Central memory CD4-positive, alpha-beta T cell (primary cell): ENCODE measurements at places on chromosomes 5 and 9.

DNA sequence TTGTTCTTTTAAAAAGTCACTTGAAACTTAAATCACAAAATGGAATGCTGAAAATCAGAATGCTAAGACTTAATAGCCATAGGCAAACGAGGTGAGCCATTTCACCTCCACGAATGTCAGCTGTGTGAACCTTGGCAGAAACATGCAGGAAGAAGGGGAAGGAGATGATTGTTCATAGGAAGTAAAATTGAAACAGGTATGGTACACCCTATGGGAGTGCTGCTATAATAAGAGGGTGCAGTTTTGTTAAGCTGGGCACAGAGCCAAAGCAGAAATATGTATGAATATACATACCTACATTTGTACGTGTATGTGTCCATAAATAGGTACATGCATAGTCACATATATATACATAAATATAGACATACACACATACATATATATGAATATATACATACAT lies 51.0 kb upstream of the SPINK5 start:
- no peak for DNase-seq

DNA sequence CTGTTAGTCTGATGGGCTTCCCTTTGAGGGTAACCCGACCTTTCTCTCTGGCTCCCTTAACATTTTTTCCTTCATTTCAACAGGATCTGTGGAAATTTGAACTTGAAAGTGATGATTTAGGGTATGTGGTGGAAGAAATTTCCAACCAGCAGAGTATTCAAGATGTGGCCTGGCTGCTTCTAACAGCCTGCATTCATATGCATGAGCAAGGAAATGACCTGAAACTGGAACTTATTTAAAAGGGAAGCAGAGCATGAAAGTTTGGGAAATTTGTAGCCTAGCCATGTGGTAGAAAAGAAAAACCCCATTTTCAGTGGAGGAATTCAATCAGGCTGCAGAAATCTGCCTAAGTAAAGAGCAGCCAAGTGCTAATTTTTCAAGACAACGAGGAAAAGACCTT lies 41.7 kb downstream of the UNC13B start:
- DNase-seq, result no peak

GRCh38 chr9:69658987-69659675 lies 13.0 kb downstream of the APBA1 start:
- DNase-seq, result no peak

GRCh38 chr9:134554373-134555093 lies 87.1 kb upstream of the COL5A1 start:
- DNase-seq, result no peak

GRCh38 chr5:72210888-72211678 lies 103.8 kb downstream of the MAP1B start:
- no peak for DNase-seq

- no peak for DNase-seq
These were observed 176.1 kb upstream of the HMHB1 start for GRCh38 chr5:143635888-143636287.

- no peak for DNase-seq
These were observed 72.5 kb downstream of the MRPS30 start for GRCh38 chr5:44881266-44881665.

- no peak for DNase-seq
These were observed 170.5 kb downstream of the NDUFS4 start for GRCh38 chr5:53730943-53731342.

- DNase-seq, result no peak
These were observed 261.9 kb upstream of the NR4A3 start for GRCh38 chr9:99559776-99560175.

GRCh38 chr9:21252721-21253547 lies 13.1 kb upstream of the IFNA14 start:
- DNase-seq, result peak; percentile 14

- peak; percentile 71 for DNase-seq
These were observed 2.3 kb upstream of the TNIP1 start for GRCh38 chr5:151083081-151083676.

DNA sequence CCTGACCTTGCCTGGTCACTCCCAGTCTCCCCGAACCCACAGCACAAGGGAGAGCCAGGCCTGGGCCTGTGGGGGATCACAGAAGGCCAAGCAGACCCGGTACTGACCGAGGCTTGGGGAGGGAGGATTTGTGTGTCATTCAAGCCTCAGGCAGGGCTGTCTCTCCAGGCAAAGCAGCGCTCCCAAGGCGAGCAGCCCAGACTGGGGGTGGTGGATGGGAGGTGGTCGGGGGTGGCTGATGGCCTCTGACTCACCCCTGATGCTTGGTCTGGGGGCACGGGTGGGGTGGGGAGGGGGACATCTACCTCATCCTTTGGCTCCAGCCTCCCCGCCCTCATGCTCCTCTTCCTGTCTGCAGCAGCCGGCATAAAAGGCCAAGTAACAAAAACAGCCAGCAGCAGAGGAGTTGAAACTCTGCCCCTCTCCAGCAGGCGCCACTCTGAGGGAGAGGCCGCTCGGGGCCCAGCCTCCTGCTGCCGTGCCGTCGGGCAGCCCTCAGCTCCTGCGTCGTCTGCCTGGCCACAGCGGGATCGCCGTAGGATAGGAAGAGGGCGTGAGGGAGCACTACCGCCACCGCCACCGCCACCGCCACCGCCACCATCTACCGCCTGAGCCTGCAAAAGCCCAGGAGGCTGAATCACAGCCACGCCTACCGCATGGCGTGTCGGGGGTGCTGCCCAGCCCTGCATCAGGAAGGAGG lies 166.0 kb downstream of the OLFM1 start:
- no peak for DNase-seq

- no peak for DNase-seq
These were observed 1.7 kb upstream of the PTPN3 start for GRCh38 chr9:109499631-109500410.

- no peak for DNase-seq
These were observed 514.1 kb upstream of the MEF2C start for GRCh38 chr5:89397096-89397495.

DNA sequence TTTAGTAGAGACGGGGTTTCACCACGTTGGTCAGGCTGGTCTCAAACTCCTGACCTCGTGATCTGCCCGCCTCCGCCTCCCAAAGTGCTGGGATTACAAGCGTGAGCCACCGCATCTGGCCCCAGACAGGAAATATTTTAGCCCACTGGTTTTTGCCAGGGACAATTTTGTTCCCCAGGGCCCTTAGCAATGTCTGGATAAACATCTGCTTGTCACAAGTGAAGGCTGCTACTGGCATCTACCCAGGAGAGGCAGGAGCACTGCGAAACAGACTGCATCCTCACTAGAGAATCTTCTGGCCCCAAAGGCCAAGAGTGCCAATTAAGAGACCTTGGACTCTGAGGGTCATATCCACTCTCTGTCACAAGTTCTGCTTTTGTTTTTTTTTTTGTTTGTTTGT lies 2.4 kb upstream of the TPRN start:
- no peak for DNase-seq

DNA sequence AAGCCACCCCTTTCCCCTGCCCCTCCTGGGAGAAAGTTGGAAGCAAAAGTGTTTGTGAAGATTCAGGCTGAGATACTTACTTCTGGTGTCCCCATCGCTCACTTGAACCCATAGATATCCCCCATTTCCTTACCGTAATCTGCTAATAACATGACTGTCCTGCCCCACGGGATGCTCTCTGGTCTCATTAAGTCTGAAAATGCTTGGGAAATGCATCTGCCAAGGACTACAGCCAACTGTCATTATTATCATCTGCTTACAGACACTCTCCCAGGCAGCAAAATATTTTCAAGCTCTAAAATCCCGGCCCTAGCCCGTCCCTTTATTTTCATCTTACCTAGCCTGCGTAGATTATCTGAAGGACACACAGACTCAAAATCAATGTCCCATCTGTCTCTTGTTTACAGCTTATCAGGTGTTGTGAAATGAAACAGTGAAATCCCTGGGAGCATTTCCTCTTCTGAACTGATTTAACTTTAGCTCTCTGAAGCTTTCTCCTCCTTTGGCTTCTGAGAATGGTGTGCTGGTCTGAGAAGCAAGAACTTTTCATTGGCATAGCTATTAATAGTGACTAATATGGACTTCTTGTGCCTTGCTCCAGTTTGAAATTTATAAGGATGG lies 126.9 kb upstream of the OSMR start:
- no peak for DNase-seq

DNA sequence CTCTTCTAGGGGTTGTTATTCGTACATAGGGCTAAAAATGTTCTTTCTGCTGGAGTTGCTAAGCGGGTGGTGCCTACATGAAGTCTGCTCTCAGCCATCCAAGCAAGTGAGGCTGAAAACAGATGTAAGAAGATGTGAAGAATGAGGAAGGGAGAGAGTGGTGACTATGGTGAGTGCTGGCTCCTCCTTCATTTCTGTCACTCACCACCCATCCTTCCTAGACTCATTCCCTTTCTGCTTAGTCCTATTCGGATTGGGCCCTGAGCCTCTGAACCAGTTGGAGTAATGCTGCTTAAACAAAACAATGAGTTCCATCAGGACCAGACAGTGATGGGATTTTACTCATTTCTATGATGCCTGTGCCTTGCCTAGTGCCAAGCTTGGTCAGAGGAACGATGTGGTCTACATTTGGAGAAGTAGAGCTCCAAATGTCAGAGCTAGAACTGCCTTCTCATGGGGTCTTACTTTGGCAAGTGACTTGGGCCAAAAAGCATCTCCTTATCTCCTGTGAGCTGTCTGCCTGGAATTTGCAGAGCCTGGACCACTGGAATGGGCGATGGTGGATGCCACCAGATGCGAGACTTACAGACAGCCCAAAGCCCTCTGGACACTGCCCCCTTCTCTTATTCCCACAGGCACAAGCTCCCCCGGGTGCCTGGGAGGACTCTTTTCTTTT lies 192.9 kb downstream of the FBXL7 start:
- no peak for DNase-seq

DNA sequence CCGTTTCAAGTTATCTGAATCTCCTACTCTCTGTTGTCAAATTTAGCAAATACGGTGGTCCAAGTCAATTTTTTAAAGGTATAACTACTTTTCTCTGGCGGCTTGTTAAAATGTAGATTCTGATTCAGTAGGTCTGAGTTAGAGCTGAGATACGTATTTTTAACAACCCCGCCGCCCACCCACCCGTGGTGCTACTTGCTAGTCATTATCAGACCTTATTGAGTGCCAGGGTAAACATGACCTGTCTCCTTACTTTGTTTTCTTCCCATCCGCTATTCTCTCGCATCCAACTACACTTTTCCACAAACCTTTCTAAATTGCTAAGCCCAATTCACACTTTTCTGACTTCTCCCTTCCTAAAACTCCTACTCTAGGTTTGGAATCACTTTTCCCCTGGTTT lies 694 bp upstream of the PLAA start:
- DNase-seq, result no peak

GRCh38 chr9:111529787-111530186 lies 4.8 kb downstream of the ZNF483 start:
- DNase-seq, result no peak

GRCh38 chr9:128805661-128806060 lies 12.6 kb upstream of the ENDOG start:
- DNase-seq, result no peak

- DNase-seq, result peak; percentile 47
These were observed 1.4 kb upstream of the CIZ1 start for GRCh38 chr9:128192601-128193371.

DNA sequence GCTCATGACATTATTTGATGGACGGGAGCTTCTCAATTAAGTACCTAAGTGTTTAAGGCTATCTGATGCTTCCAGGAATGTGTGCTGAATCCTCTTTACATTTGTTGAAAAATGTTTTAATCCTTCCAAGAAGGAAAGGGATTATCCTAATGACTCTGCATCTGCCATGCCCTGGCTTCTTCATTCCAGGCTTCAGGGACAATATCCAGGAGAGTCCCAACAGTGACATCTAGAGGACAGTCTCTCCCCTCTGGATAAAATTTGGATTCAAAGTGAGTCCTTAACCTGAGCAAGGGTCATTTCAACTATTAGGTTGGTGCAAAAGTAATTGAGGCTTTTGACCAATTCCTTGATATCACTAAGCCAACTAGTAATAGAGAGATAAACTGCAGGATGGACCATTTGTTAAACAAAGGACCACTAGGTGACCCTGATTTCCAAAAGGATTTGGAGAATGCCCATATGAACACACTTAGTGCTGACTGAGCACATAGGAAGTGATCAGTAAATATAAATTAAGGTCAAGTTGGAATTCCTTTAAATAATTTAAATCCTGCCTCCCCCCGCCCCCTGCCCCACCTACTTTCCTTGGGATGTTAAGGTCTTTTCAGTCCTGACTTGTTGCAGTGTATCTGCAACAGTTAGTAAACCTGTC lies 19.1 kb downstream of the TNFSF8 start:
- DNase-seq, result no peak

DNA sequence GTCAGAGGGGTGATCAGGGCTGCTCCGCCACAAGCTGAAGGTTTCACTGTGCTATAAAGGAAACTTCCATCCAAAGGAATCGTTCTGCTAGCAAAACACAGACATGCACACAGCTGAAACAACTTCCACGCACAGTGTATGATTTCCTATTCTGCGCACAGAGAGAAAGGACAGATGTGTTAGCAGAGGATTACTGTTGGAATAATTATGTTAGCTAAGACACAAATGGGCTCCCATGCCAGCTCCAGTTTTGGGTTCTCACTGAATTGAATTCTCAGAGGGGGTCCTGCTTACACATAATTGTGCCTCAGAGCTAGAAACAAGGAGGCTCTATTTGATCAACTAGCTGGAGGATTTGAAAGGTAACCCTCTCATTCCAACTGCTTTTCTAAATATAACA lies 352.4 kb downstream of the IRX2 start:
- no peak for DNase-seq

- no peak for DNase-seq
These were observed 8.9 kb downstream of the LARS1 start for GRCh38 chr5:146173597-146173996.

- DNase-seq, result no peak
These were observed 110.5 kb downstream of the NUDT12 start for GRCh38 chr5:103452089-103452488.

DNA sequence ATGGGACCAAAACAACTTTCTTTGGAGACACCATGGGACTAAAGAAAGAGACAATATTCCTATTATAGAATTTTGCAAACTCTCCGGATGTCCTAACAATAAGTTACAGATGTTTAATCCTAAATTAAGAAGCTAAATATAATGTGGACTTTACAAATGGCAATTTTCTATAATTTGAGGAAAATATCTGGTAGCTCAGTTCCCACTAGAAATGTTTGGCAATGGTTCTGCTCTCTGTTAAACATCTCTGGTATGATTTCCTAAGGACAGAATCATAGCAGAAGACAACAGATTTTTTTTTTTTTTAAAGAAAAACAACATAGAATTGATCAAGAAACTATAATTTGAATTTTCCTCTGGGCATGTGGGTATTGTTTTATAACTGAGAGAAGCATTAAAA lies 232.8 kb downstream of the ENC1 start:
- DNase-seq, result no peak

DNA sequence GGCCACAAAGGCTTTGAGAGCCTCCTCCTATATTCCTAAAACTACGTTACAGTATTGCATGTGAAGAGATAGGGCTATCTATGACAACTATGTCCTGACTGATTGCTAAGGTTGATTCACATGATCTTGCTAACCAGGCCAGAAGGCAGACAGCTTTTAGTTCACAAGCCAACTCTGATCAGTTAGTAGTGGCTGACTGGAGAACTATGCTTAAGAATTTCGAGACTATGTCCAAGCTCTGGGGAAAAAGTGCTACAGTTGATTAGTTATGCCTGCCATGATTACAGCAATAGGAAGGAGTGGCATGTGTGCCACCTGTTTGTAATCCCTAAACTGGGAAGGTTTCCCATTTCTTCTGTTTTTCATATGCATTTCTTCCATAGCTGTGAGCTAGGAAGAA lies 223.4 kb downstream of the DOCK8 start:
- no peak for DNase-seq
